ENCODE measurements at places on chromosomes 12 and 14.

GRCh38 chr12:104306376-104306775, 2.8 kb downstream of the EID3 start:
- DNase-seq: no peak

DNA sequence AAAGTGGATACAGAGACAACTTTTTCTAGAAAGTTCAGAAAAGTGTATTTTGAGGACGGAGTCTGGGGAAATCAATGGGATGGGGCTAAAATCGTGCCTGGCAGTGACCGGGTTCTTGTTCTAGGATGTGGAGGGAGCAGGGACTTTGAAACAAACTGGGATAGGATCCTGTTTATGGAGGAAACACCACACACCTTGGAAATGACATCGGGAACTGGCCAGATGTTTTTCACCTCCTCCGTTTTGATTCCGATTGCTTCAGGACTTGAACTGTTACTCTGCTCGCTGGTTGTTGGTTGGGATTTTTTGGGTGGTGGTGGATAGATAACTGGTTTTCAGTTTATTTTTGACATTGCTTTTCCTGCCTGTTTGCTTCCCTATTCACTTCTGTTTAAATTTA, 506 bp downstream of the EMP1 start:
- no peak for DNase-seq

GRCh38 chr12:45663455-45663854, 66.1 kb upstream of the ARID2 start:
- DNase-seq: no peak

- DNase-seq: no peak
Measured at GRCh38 chr12:11973396-11973795, 97.3 kb upstream of the BCL2L14 start.

GRCh38 chr12:55188573-55188972, 32.3 kb upstream of the OR10A7 start:
- DNase-seq: no peak

- peak; percentile 43 for DNase-seq
Measured at GRCh38 chr12:94267537-94267872, 119.1 kb downstream of the PLXNC1 start.

DNA sequence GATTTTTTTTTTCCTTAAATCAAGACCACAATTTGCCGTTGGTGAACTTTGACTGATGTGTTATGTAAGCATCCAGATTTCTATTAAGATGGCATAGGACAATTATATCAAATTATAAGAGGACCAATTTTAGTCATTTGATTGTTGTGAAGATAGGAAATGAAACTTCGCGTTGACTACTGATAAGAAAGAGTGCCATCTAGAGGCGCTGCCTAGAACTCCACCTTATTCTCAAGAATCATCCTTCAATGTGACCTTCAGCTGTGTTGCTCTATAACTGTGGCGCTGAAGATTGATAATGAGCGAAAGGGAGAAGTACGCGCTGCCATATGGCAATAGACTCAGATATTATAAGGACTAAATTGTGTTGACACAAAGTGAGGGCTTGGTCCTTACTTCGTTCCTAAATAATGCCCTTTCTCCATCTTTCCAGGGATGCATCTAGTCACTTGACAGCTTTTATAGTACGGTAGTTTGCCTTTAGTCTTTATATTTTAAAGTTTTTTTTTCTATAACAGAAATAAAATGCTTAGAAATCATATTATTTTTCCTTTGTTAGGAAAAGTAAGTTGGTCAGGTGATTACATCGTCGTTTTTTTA, 350.8 kb upstream of the STXBP6 start:
- peak; percentile 34 for DNase-seq

DNA sequence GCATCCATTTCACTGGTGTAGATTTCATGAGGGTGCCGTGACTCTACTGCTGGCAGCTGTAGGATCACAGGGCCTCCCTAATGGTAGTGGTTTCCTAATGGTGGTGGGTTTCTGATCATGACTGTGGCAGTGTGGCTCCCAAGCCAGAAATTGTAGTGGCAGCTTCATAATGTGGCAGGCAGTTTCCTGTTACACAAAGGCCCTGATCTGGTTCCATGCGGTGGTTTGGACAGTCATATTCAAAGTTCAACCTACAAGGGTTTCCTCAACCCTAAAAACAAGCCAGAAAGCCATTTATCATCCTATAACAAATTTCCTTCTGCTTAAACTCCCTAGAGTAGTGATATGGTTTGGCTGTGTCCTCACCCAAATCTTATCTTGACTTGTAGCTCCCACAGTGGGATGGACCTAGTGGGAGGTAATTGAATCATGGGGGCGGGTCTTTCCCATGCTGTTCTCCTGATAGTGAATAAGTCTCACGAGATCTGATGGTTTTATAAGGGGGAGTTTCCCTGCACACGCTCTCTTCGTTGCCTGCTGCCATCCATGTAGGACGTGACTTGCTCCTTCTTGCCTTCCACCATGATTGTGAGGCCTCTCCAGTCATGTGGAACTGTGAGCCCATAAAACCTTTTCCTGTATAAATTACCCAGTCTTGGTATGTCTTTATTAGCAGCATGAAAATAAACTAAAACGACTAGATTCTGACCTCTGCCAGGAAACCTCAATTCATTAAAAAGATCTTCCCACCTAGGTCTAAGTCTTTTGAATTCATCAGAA, 257.1 kb downstream of the EFCAB11 start:
- DNase-seq: no peak

DNA sequence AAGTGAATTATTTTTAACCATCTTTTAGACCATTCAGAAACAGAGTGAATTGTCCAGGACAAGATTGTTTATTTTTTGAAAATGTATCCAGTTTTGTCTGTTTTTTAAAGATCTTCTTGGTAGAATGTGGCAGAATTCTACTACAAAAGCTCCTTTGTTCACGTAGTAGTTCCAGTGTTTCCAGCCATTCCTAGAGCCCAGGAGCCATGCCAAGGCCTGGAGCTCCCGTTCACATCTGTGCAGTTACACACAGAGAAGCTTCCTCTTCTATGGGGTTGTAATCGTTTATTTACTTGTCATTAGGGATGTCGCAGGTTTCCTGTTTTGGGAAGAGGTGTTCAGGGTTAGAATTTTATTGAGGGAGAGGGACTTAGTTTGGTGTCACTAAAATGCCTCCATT, 409.8 kb downstream of the NPAS3 start:
- no peak for DNase-seq

DNA sequence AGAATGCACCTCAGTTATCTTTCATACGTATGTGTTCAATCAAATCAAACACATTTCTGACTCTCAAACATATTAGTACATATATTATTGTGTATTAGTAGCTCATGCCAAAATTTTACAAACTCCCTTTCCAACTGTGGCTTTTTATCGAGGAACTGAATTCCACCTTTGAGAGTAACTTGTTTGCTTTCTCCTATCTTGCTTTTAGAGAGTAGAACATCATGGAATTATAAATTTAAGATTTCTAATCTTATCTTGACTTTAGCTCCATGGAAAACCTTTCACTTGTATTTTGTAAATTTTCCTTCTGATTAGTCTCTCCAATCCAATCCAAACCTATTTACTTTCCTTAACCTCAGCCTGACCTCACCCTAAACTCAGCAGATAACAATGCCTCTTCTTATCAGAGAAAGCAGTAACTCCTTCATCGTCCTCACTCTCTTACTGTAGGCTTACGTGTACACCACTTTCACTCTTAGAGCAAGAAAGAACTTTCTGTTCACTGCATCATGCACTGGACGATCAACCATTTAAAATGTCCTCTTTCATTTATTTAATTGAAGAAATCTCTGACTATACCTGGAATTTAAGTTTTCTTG, 164.5 kb downstream of the TMTC3 start:
- no peak for DNase-seq

DNA sequence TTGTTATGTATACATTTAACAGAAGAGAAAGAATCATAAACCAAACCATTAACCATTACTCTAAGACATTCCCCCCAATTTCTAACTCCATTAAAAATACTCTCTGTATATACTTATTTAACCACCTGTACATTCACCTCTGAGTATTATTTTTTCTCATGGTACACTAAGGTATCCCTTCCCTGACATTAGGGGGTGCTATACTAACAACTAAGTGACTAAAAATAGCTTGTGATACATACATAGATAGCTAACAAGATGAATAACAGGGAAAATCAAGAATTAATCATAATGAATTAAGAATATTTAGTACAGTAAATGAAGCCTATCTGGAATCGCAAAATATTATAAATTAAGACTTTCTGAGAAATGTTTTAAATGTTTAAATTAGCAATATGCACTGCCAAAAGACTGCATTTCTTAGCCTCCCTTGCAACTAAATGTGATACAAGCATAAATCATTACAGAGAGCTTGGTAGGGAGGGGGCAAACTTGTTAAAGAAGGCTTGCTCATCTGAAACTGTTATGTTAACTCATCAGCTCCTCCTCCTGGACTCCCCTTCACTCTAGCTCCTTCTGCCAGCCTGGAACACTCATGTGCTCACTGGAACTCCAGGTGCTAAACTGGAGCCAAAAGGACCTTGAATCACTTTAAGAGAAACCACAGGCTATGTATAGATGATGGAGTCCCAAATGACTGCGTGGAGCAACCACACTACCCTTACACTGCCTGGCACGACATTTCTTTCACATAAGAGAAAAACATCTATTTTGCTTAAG, 14.9 kb downstream of the C2CD5 start:
- no peak for DNase-seq

DNA sequence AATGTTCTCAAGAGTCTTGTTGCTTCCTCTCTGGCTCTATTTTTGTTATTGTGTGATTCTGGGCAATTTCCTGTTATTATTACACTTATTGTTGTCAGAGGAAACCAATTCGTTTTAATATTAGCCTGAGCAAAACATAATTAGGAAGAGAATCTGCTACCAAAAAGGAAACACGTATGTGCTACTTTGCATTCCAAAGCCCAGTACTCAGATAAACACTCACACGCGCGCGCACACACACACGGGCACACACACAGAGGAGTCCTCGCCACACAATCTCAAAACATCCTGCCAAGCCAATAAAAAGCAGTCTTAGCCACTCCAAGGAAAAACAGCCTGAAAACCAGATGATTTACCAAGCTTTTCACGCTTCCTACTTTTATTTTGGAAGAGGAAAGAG, 400.7 kb downstream of the NUAK1 start:
- peak; percentile 11 for DNase-seq

GRCh38 chr14:76331328-76332011, 44.5 kb upstream of the ESRRB start:
- DNase-seq: no peak

- no peak for DNase-seq
Measured at GRCh38 chr14:42002141-42002540, 395.5 kb downstream of the LRFN5 start.

- no peak for DNase-seq
Measured at GRCh38 chr12:75487308-75487707, 6.8 kb downstream of the GLIPR1 start.

DNA sequence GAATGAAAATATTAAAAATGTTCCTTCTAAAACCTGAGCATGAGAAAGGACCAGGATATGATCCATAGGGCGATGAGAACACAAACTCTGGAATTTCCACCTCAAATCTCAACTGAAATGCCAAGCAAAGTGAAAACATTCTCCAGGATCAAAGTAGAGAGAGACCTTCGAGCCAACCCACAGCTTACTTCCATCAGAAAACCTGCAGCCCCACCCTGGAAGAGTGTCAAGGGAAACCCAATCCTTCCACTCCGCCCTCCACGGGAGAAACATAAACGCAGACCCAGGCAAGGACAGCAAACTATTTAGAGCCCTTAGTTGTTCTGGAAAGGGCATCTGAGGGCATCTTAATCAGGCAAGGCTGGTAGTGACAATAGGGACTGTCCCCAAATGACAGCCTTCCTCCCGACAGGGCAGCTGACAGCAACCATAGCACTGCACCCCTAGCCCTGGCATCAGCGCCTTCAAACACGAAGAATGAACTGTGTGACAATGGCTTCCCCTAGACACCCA, 21.8 kb downstream of the SLC15A4 start:
- DNase-seq: no peak

- DNase-seq: no peak
Measured at GRCh38 chr12:108600702-108601007, 2.8 kb upstream of the TMEM119 start.

DNA sequence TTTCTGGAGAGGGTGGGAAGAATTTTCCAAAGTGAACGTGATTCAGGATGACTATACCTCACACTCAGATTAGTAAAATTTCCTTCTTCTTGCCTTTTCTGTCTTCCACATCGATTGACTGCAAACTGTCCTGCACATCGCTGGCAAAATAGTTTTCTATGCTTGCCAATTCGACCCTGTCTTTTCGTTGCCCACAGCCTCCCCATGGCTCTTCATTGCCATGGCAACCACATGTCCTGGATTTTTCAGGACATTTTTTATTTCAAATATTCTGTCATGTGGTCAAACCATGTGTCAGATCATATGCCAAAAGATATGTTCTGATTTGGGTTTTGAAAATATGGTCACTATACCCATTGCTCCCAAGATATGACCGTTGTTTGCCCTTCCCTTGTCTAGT, 46.9 kb upstream of the OTX2 start:
- DNase-seq: no peak

DNA sequence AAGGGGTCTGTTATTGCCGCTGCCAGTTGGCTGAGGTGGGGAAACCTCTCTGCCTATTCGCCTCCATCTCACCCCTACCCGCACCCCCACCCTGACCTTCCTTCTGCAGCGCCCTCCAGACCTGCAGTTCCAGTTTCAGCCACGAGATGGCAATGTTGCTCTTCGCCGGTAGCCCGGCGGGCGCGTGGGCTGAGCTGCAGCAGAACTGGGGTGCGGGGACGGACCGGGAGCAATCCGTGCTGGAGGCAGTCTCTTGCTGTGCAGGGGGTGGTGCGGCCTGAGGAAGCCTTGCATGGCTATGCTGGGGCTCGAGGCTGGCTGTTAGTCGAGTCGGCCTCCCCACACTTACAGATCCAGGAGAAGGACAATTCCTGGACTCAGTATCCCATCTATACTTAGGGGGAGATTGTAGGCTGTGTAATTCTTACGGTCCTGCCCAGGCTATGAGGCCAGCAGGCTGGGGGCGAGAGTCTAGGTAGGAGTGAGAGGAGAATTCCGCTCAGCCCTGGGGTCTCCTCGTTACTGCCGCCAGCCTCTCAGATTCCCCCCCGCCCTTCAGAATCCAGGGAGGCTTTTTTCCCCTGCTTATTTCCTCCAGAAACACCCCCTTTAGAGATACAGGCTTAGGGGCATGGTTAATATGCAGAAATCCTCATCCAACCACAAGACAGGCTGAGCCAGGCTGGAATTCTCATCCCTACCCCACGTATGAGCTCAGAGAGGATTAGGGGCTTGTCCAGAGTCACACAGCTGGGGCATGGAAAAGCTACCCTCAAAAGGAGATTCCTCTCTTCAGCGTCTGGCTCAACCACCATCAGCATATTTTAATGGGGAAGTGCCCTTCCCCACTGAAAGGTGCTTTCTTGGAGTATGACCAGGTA, 118.2 kb downstream of the AACS start:
- DNase-seq: peak; percentile 68

GRCh38 chr12:56257491-56258067, 605 bp downstream of the ANKRD52 start:
- no peak for DNase-seq

- no peak for DNase-seq
Measured at GRCh38 chr12:24754690-24755638, 193.9 kb downstream of the BCAT1 start.

DNA sequence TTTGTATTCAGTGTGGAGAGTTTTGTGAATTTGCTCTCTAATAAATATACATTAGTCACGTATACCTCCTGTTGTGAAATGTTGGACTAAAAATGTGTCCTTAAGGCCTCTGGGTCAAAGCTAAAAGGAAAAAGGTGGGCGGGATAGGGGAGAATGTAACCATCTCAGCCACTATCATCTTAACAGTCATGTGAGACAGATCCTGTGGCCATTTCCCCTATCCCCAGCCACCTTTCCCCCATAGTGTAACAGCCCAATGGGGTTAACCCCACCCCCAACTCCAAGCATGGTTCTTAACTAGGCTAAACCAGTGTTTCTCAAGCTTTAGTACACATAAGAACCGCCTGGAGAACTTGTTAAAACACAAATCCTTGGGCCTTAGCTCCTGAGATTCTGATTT, 6.5 kb upstream of the ITPR2 start:
- DNase-seq: no peak
